ENCODE measurements at places on chromosomes 7 and 10.
A peak's percentile ranks its signal among the peaks of the same experiment; 100 is the strongest.

DNA sequence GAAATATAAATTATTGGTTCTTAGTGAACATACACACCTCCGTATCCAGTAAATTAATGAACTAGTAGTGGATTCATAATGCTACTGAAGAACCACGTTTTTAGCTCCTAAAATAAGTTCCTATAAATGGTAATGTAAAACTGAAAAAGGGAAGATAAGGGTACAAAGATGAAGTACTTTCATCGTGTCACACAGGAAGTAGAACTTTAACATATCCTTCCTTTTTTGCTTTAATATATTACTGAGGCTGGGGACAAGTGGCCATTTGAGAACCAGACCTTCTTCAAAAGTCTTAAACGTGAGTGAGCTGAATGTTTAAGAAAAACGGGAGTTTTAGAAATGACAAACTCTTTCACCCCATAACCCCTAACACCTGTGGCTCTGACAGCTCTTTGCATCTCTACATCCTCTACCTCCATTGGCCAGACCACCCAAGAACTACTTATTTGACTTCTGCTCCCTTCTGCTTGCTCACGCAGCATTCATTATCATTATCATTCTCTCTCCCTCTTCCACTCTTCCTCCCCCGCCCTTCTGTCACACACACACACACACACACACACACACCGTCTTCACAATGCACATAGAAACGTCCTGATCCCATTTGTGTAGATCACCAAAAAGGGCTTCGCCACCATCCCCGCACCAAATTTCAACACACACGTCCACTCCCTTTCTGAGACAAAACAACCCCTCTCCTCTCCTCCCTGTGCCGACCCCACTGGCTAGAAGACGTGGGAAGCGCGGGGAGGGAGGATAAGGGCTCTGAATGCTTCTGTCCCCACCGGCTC lies 677 bp downstream of the SKAP2 start:
- H3K36me3 ChIP-seq = no peaks in the 10 kb centered on the region
- no peaks in the 10 kb centered on the region for H3K27me3 ChIP-seq
- H3K27ac ChIP-seq = peak overlapping the region; percentile 95
- DNase-seq = peak; percentile 81
- peaks cover 26% of the 10 kb centered on the region for H3K4me1 ChIP-seq

GRCh38 chr7:128791121-128791971 lies at the start of gene CCDC136:
CCDC136 (plus strand) TSS chr7:128791968; CDS start chr7:128792412, 444 bp downstream.
- no peaks in the 10 kb centered on the region for H3K36me3 ChIP-seq
- H3K4me1 ChIP-seq = peaks cover 15% of the 10 kb centered on the region
- no peak within 1 kb of the TSS for H3K27ac ChIP-seq
- no peaks in the 10 kb centered on the region for H3K27me3 ChIP-seq
- H3K4me3 ChIP-seq = peak within 1 kb of the TSS; percentile 85

DNA sequence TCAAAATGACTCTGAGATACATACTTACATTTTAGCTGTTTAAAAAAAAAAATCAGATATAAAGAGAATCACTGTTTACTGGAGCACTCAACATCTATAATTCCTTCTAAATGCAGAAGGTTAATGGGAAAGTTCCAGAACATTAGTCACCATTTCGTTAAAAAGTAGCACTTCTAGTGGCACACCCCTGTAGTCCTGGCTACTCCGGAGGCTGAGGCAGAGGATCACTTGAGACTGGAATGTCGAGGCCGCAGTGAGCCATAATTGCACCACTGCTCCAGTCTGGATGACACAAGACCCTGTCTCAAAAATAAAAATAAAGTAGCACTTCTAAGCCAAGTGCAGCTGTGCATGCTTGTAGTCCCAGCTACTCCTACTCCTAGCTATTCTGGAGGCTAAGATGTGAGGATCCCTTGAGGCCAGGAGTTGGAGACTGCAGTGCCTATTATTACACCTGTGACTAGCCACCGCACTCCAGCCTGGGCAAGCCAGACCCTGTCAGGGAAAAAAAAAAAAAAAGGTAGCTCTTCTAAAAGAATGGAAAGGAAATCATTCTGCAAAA lies 2.2 kb downstream of the FGFBP3 start:
- no peaks in the 10 kb centered on the region for H3K27me3 ChIP-seq
- no peak overlapping the region for H3K4me3 ChIP-seq
- DNase-seq = no peak
- peaks cover 11% of the 10 kb centered on the region for H3K4me1 ChIP-seq

- H3K4me1 ChIP-seq = no peaks in the 10 kb centered on the region
- H3K27ac ChIP-seq = no peak overlapping the region
- H3K4me3 ChIP-seq = no peak overlapping the region
- no peaks in the 10 kb centered on the region for H3K27me3 ChIP-seq
Observed at GRCh38 chr10:53253221-53253620, 480.6 kb upstream of the MBL2 start.

- no peak overlapping the region for H3K4me3 ChIP-seq
- H3K27me3 ChIP-seq = no peaks in the 10 kb centered on the region
- H3K4me1 ChIP-seq = no peaks in the 10 kb centered on the region
Observed at GRCh38 chr10:129642427-129642826, 175.4 kb downstream of the MGMT start.

DNA sequence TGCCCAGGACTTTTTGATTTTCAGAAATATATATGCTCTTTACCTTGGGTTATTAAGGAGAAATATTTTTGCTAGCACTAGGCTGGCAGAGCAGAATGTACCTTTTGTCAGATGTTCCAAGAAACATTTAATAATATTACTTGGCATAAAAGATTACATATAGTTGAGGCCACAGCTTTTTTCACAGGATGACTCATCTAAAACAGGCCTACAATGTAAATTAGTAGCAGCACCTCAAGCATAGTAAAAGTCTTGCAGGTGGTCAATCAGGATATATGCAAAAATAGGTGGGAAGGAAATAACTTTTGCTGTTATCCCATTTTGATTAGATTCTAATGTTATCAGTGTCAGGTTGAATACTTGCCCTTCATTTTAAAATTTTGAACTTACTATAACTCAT lies 14.9 kb upstream of the ITGB1 start:
- H3K36me3 ChIP-seq = no peaks in the 10 kb centered on the region
- peaks cover 23% of the 10 kb centered on the region for H3K4me1 ChIP-seq
- H3K27ac ChIP-seq = no peak overlapping the region
- peak overlapping the region; percentile 14 for H3K4me3 ChIP-seq
